ENCODE measurements at places on chromosomes 16 and 17.

- DNase-seq = no peak
These were observed at the start of gene KRTAP3-3 for GRCh38 chr17:40993839-40994238. Gene KRTAP3-3 (minus strand): TSS chr17:40994164. CDS start chr17:40994097, 67 bp downstream.

- DNase-seq = no peak
These were observed 1.2 kb downstream of the USP43 start for GRCh38 chr17:9646546-9646885.

DNA sequence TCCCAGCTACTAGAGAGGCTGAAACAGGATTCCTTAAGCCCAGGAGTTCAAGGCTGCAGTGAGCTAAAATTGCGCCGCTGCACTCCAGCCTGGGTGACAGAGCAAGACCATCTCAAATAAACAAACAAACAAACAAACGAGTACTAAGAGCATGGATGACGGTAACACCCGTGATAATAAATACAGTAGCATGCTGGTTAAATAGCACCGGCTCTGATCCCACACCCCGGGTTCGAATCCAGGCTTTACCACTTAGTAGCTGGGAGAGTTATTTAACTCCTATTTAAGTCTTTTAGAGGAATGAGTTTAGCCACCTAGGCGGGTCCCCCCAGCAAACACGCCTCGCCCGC, 301 bp upstream of the METTL22 start:
- no peak for DNase-seq

GRCh38 chr16:60731329-60732050, 1304.7 kb downstream of the CDH8 start:
- no peak for DNase-seq

- peak; percentile 3 for DNase-seq
These were observed 138.9 kb upstream of the CES5A start for GRCh38 chr16:56013962-56014552.

DNA sequence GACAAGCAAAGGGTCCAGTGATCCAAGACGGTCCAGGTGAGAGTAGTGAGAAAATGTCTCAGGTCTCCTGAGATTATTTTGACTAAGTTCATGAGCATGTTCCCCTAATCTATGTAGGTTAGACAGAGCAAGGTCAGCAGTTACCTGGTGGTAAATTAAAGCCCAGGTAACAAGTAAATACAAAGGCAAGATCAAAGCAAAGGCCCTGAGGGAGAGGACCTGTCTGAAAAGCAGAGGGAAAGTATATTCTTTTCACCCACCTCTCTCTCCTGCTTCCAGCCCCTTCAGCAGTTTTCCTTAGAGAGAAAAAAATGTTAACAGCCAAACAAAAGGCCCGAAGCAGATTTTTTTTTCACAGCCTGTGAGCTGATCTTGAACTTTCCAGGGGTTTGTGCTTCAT, 302.7 kb downstream of the MAP2K6 start:
- DNase-seq = no peak

- no peak for DNase-seq
These were observed 122.8 kb downstream of the SKAP1 start for GRCh38 chr17:48307255-48307654.

DNA sequence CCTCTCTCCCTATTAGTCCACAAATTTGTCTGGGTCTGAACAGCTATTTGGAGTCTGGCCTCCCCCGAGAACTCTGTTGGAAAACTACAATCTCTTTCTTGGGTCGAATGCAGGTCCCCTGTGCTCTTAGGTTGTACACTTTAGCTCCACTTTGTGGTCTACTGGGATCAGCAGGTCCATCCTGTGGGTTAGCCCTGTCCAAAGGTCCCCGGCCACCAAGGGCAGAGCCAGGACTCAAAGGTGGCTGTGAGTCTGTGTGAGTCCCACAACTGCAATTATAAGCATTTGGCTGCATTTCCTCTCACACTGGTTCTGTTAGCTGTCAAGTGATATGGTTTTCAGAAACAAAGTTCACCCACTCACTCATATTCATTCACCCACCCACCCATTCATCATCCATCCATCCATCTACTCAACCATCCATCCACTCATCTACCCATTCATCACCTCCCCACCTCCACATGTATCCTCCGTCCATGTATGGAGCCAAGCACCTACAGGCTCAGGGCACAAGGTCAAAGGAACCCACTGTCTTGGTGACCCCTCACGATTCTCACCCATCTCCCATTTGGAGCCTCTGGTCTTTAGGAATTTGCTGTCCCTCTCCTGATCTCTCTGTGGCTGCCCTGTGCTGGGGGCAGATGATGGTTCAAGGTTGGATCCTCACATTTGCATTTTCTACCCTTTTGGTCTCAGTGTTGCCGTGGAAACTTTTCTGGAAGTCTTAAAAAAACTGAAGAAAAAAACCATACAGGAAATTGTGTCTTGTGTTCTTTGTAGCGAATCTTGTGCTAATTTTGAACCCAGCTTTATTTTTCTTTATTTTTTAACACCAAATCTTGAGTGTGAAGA, 45.8 kb downstream of the IRF8 start:
- DNase-seq = no peak

DNA sequence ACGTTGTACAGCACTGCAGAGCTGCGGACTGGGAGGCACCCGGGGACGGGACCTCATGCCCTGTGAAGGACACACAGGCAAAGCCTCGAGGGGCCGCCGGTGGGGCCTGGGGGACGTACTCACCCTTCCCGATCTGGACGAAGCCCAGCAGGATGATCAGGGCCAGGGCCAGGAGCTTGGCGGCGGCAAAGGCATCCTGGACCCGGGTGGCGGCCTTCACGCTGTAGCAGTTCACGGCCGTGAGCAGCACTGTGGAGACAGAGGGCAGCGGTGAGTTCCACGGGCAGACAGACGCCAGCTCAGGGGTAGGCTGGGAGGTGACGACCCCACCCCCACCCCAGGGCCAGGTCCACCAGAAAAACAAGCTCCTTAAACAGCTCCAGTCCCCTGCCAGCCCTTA, 17.7 kb downstream of the SLC7A5 start:
- DNase-seq = no peak

DNA sequence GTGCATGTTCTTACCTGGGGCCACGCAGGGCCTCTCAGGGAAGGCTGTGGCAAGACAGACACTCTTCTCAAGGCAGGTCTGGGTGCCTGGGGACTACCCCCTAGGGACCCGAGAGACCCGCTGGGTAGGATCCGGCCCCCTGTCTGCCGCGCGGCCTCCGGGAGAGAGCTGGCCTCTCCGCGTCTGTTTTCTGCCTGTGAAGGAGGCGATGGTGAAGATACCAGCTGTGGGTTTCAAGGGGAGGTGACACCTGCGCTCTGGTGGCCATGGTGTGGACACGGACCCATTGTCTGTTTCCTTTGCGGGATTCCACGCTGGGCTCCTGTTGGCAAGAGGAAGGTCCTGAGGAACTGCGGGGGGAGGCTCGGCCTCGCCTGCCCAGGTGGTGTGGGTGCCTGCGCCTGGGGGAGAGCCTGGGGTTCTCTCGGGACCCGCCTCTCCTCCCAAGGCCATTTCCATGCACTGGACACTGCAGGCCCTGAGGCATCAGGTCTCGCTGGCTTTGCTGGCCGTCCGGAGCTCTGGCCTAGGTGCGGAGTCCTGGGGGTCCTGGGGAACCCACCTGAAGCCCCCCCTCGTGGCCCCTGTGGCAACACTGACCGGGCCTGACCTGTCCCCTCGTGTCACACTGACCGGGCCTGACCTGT, 12.2 kb upstream of the METRNL start:
- no peak for DNase-seq

DNA sequence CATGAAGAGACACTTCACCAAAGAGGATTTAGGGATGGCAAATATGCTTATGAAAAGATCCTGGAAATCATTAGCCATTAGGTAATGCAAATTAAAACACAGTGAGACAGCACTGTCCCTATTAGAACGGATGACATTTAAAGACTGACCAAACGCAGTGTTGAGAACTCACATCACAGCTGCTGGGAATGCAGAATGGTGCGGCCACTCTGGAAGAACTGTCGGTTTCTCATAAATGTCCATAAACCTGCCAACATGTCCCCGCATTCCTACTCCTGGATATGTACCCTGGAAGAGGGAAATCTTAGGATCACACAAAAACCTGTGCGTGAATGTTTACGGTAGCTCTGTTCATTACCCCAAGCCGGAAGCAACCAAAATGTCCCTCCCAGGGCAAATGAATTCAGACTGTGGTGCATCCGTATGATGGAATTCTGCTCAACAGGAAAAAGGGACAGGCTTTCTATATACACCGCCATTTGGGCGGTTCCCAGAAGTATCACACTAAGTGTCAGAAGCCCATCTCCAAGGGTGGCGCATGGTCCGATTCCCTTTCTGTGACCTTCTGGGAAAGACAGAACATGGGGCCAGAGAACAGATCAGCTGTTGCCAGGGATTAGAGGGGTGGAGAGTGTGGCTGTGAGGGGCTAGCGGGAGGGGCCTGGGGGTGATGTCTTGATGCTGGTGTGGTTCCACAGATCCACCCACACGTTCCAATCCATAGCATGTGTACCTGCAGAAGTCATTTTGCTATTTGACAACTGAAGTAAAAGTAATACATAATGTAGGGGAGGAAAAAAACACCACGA, 197.2 kb upstream of the CHMP6 start:
- DNase-seq = no peak
